ENCODE measurements at places on chromosomes 6 and 20.

DNA sequence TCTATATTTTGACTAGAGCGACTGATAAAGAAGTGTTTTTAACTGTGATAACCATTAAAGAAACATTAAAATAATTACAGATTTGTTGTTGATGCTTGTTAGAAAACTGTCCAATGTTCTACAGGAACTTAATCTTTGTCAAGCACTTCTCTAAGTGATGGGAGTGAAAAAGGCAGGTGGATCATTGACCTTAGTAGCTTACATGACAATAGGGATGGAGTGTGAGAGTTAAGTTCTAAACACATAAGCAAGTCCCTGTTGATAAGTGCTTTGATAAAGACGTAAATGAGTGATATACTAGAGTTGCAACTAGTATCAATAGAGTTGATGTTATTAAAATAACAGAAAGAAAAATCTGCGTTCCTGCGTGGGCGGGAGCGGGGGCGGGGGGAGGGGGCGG is 931.5 kb upstream of the EPHA7 start:
- no peak for DNase-seq

DNA sequence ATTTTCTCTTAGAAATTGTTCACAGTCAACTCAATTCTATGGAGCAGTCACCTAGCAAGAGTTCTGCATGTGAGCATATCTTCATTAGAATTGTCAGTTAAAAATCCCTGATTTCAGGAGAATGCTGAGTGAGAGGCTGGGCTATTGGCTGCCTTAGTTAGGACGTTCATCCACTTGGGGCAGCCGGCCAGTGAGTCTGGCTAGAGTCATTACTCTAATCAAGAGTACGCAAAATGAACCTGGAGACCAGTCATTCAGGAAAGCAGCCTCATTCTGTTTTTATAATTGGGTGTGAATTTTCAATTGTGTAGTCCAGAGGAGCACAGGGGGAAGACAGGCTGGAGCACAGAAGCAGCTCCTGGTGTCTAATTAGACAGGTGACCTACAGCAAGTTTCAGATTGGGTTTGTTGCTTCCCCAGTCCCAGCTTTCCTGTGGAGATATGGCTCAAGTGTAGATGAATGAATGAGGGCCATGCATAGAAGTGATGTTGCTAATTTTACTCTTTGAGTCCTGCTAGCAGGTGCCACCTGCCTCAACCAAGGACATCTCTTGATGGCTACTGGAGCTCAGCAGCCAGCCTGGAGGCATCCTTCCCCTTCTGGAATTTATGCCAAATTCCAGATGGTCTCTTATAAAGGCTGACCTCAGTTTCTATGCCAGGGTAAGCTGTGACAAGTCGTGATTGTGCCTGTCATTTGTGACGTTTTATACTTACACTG is 265.7 kb downstream of the NKAIN2 start:
- no peak for DNase-seq

DNA sequence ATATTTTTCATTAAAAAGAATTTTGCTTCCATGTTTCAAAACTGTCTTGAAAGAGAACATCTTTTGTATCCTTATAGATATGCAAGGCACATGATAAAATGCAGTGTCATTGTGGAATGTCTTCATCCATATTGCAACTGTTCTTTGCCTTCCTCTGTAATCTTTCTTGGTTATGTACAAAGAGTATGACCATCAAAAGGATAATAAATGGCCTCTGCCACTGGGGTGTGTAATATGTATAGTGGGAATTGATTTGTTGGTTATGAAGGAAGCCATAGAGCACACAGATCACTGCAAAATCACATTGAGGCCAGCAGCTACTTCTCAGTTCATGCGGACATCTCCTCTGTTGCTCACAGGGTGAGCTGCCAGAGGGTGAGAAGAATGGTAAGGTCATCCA is 703.5 kb downstream of the TFAP2A start:
- DNase-seq = no peak

DNA sequence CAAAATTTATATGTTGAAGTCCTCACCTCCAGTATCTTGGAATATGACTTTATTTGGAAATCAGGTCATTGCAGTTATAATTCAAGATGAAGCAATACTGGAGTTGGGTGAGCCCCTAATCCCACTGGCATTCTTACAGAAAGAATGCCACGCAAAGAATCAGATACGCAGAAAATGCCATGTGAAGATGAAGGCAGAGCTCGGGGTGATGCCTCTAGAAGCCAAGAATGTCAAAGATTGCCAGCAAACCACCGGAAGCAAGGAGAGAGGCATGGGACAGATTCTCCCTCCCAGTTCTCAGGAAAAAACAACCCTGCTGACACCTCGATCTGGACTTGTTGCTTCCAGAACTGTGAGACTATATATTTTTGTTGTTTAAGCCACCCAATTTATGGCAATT is 273.4 kb upstream of the CITED2 start:
- no peak for DNase-seq

- no peak for DNase-seq
Observed at GRCh38 chr6:14212020-14212419, 94.4 kb downstream of the CD83 start.

DNA sequence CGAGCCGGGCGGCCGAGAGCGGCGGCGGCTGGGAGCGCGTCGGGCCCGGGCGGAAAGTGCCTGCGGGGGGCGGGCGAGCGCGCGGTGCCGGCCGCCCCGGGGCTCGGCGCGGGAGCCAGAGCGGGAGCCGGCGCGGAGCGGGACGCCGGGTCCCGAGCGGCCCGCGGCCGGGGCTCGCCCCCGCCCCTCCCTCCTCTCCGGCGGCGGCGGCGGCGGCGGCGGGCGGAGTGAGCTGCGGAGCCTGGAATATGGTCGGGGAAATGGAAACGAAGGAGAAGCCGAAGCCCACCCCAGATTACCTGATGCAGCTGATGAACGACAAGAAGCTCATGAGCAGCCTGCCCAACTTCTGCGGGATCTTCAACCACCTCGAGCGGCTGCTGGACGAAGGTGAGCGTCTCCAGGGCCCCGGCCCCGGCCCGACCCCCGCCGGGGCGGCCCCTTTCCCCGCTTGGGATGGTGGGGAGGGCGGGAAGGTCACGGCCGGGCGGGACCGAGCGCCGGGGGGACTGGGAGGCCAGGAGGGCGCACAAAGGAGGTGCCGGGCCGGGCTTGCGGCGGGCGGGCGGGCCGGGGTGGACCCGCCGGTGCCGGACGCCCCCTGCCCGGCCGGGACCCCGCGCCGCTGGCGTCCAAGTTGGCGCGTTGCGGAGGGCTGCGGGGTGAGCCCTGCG is 565 bp downstream of the QKI start:
- DNase-seq = no peak

- no peak for DNase-seq
Observed at GRCh38 chr20:23362392-23363256, 642 bp downstream of the GZF1 start.

GRCh38 chr20:7790189-7790588 is 150.1 kb downstream of the HAO1 start:
- DNase-seq = no peak

DNA sequence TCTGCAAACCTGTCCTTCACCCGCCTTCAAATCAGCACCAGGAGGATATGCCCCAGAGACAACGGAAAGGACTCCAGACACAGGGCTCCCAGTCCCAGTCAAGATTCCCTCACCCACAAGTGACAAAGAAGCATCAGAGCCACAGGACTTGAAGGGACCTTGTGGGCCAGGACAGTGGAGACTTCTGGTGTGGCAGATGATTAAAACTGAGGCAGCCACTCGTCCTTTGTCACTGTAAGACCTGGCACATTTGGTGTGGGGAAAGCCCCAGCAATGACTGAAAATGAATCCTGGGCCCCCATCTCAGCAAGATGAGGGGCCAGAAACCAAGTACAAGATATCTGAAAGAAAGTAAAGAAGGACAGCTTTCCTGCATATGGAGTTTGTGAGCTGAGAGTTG is 15.6 kb upstream of the GMPR start:
- DNase-seq = no peak

GRCh38 chr20:24966317-24967012 is 17.4 kb downstream of the CST7 start:
- DNase-seq = no peak

DNA sequence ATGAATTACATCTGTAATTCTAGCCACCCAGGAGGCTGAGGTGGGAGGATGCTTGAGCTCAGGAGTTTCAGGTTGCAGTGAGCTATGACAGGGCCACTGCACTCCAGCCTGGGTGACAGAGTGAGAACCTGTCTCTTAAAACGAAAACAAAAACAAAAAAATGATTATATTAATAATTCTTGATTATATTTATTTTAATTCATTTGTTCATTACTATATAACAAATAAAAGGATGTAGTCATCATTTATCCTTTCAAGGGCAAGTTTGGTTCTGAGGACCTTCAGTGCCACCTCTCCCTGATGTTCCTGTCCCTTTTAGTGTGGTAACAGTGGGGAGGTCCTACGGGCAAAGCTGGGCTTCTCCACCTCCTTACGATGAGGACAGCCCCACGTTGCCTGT is 167.1 kb upstream of the SCGN start:
- no peak for DNase-seq

DNA sequence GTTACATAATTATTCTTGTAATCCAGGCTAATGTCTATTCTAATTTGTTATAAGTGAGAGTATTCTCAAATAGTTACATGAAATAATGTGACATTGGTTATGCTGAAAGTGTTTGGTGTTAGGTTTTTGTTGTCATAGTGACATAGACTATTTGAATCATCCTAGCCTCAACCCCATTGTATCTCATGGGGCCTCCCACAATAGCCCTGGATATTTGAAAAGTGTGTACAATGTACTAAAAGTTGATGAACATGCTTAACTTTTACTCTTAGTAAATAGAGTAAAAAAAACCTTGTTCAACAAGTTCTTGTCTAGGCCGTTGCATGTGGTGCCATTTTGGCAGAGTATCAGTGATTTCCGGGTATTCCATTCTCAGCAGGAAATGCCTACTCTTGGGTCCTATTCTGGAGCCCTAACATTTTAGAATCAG is 83.0 kb downstream of the RTN4IP1 start:
- no peak for DNase-seq

DNA sequence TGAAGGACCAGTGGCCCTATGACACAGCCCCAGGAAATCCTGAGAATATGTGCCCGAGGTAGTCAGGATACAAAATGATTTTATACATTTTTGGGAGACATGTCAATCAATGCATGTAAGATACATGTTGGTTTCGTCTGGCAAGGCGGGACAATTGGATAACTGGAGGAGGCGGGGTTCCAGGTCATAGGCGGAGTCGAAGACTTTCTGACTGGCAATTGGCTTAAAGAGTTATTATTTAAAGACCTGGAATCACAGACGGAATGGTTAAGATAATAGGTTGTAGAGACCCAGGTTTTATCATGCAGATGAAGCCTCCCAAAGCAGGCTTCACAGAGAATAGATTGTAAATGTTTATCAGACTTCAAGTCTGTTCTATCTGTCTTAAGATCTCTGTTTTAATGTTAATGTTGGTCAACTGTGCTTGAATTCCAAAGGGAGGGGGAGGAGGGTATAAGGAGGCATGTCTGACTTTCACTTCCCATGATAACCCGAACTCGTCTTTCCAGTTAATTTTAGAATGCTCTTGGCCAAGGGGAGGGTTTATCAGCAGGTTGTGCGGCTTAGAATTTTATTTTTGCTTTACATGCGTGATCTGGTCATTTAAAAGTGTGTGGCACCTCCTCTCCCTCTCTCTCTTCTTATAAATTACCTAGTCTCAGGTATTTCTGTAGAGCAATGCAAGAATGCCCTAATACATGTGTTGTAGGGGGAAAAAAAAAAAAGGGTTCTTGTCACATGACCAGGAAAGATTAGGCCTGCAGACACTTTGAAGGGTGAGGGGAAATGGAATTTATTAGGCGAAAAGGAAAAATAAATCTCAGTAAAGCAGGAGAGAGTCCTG is 230.7 kb downstream of the NFATC2 start:
- DNase-seq = no peak

DNA sequence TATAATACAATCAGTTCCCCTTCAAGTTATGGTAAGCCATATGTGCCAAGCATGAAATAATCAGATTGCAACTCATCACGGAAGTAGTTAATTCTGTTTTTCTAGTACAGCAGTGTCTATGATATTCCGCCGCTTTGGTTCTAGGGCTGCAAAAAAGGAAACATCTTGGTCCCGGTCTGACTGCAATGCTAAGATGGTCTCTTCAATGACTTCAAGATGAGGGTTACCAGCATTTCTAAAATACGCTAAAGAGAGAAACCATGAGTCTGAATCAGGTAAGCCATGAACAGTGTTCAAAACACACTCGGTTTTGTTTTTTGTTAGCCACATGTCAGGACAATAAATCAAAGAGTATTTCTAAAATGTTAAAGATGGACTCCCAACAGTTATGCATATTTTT is 3.2 kb upstream of the ANKRD60 start:
- no peak for DNase-seq

DNA sequence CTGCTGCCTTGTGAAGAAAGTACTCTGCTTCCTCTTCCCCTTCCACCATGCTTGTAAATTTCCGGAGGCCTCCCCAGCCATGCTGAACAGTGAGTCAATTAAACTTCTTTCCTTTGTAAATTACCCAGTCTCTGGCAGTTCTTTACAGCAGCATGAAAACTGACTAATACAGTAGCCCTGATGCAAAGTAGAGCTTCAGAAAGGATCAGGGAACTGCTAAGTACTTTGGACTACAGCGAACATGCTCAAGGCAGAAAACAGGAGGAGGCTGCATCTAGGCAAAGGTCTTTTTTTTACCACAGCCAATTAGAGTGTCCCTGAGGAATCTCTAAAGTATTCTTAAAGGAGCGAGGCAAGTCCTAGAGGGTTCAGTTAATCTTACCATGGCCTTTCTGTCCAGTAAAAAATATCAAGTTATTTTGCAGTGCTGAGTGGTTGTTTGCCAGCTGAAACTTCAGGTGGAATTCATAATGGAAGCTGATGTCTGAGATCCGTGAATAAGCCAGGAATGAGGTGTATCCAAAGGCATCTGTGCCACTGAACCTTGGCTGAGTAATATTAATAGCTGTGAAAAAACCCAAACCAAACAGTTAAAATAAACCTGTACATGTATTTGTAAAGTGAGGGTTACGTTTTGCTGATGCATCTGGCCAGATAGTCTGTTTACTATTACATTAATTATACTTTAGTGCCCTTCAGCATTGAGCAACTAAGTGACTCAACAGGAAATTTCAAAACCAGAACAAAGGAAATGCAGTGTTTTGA is 170.4 kb downstream of the PHF3 start:
- DNase-seq = no peak

DNA sequence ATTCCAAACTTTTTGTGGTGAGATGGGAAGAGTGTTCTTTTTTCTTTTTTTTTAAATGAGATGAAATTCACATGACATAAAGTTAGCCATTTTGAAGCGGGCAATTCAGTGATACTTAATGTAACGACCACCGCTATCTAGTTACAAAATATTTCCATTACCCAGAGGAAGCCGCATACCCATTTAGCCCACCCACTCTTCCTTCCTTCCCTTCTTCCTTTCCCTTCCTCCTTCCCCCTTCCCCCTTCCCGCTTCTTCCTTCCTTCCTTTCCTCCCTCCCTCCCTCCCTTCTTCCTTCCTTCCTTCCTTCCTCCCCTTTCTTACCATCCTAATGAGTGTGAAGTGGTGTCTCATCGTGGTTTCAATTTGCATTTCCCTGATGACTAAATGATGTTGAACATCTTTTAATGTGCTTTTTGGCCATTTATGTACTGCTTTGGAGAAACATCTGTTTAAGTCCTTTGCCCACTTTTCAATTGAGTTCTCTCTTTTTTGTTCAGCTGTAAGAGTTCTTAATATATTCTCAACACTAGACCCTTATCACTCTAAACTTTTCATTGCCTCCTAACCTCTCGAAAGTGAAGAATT is 371.1 kb downstream of the FARS2 start:
- no peak for DNase-seq
